Breast epithelium (tissue), 4 donors: ENCODE measurements at places on chromosomes 12 and 14.

- no peaks in the 10 kb centered on the region for H3K27me3 ChIP-seq
- no peaks in the 10 kb centered on the region for H3K4me1 ChIP-seq
- peak overlapping the region; percentile 56 for H3K4me3 ChIP-seq
- DNase-seq = no peak
- peak overlapping the region; percentile 94 for H3K27ac ChIP-seq
Measured at GRCh38 chr12:2957816-2958431, 1.3 kb upstream of the TEAD4 start.

- no peaks in the 10 kb centered on the region for H3K36me3 ChIP-seq
- no peak overlapping the region for H3K27ac ChIP-seq
Measured at GRCh38 chr14:105281371-105282097, 19.3 kb downstream of the BRF1 start.

GRCh38 chr12:104304261-104305009, 896 bp downstream of the EID3 start:
- H3K36me3 ChIP-seq = no peaks in the 10 kb centered on the region
- H3K4me3 ChIP-seq = peak overlapping the region; percentile 81
- no peaks in the 10 kb centered on the region for H3K27me3 ChIP-seq
- peaks cover 2% of the 10 kb centered on the region for H3K4me1 ChIP-seq
- peak overlapping the region; percentile 92 for H3K27ac ChIP-seq

DNA sequence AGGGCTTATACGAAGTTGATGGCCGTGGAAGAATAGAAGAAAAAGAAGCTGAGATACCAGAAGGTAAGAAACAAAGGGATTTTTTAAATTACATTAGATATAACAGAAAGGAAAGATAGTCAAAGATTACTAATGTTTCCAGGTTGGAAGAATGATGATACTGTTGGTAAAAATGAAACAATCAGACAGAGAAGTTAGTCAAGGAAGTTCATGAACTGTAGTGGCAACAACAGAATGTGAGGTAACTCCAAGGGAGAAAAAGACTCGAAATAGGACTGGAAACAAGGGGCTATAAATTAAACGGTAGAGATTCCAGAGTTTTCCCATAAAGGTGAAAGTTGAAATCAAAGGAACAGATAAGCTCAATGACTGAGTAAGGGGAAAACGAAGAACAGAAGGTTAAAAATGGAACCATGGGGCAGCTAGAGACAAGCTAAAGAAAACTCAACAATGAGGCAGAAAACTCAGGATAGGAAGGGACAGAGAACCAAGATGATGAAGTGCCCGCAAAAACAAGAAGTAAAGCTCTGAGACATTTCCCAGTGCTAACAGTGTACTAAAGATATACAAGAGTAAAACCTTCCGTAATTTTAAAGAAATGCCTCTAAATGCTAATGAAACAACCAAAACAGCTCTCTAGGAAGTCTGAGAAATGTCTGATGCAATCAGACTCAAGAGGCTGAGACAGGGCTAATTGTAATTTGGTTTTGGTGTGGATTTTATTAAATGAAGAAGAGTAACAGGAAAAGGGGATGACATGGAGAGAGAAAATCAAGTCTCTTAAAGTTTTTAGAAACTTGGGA, 70.0 kb downstream of the PPP2R5E start:
- H3K27ac ChIP-seq = no peak overlapping the region
- DNase-seq = no peak
- H3K4me1 ChIP-seq = no peaks in the 10 kb centered on the region
- no peaks in the 10 kb centered on the region for H3K27me3 ChIP-seq

DNA sequence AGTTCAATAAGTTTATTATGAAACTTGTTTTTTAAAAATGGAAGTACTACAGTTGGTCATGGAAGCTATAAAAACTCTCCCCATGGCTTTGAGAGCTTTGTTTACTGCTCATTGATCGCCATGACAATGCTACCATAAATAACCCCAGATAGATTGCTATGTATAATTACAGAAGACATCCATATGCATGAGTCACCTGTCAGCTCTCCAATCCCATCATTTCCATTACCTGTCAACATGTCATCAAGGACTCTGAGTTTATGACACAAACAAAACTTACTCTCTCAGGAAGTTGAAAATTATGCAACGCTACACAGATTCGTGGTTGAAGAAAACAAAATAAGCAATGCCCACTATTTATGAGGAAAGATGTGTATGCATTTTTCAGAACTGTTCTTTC, 144.4 kb downstream of the SEC23A start:
- H3K27ac ChIP-seq = no peak overlapping the region
- no peaks in the 10 kb centered on the region for H3K4me1 ChIP-seq
- H3K4me3 ChIP-seq = no peak overlapping the region
- H3K27me3 ChIP-seq = no peaks in the 10 kb centered on the region

DNA sequence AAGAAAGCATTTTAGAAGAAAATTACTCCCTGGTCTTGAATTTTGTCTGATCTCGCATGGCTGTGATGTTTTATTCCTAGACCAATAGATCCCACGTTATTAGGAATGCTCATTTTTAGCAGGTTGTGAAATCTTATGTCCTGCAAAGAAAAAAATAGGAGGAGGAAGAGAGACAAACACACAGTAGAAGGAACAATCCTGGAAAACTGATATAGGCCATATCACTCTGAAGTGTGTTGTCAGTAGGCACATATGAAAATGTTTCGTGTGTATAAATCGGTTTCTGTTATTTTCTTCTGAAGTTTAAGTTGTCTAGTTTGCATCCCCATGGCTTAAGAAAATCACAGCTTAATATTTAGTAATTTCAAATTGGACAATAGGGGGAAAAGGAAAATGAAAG, 12.4 kb downstream of the SLCO1B3 start:
- H3K36me3 ChIP-seq = no peaks in the 10 kb centered on the region
- no peaks in the 10 kb centered on the region for H3K27me3 ChIP-seq
- H3K4me1 ChIP-seq = no peaks in the 10 kb centered on the region
- DNase-seq = no peak
- no peak overlapping the region for H3K4me3 ChIP-seq

GRCh38 chr14:66099931-66100330, 386.2 kb upstream of the CCDC196 start:
- H3K27ac ChIP-seq = no peak overlapping the region
- no peaks in the 10 kb centered on the region for H3K4me1 ChIP-seq
- H3K4me3 ChIP-seq = no peak overlapping the region
- no peaks in the 10 kb centered on the region for H3K36me3 ChIP-seq
- no peak for DNase-seq

DNA sequence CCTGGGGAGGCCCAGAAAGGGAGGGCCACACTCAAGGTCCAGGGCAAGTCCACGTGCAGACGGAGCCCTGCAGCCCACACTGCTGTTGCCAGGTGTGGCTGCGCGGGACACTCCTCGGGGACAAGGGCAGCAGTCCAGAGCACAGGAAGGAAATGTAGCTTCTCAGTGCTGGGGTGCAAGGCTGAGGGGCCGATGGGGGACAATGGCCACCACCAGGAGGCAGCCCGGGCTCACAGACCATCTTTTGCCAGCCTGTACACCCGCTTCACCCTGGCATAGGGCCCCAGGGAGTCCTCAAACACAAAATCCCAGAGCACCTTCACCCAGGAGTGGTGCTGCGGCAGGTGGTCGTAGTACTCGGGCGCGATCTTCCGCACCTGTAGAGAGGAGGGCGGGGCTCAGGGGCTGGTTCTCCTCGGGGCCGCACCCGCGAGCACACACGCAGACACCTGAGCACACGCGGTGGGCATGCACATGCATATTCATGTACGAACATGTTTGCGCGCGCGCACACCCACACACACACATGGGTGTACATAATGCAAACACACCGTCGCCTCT, 12.8 kb downstream of the DEGS2 start:
- H3K4me1 ChIP-seq = peaks cover 29% of the 10 kb centered on the region
- no peaks in the 10 kb centered on the region for H3K27me3 ChIP-seq
- no peaks in the 10 kb centered on the region for H3K36me3 ChIP-seq
- no peak overlapping the region for H3K27ac ChIP-seq
- H3K4me3 ChIP-seq = no peak overlapping the region
- DNase-seq = no peak

- H3K36me3 ChIP-seq = no peaks in the 10 kb centered on the region
- H3K4me1 ChIP-seq = no peaks in the 10 kb centered on the region
- H3K27ac ChIP-seq = no peak overlapping the region
Measured at GRCh38 chr14:100471441-100472093, 115.7 kb downstream of the BEGAIN start.

- H3K4me1 ChIP-seq = no peaks in the 10 kb centered on the region
- H3K27me3 ChIP-seq = no peaks in the 10 kb centered on the region
- H3K27ac ChIP-seq = no peak overlapping the region
- DNase-seq = no peak
- H3K4me3 ChIP-seq = no peak overlapping the region
Measured at GRCh38 chr14:53365486-53366130, 212.5 kb upstream of the DDHD1 start.

- peak; percentile 72 for DNase-seq
- peak overlapping the region; percentile 93 for H3K4me3 ChIP-seq
Measured at GRCh38 chr12:7188562-7189397, 706 bp upstream of the PEX5 start.

DNA sequence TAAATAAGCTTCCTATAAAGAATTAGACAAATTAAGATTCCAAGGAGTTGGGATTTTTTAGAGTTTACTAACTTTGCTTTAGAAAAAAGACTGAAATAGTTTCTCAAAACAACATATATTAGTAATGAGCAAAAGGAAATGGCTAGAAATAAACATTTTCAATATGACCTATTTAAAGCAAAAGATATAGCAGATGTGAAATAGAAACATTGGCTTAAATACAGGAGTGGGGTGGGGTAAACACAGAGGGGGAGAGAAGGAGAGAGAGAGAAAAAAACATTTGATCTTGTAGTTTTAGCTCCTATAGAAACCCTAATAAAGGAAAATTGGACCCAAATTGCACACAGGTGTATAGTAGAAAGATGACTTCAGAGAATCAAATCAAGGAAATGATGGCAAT, 794.5 kb downstream of the MED13L start:
- H3K27ac ChIP-seq = no peak overlapping the region
- no peaks in the 10 kb centered on the region for H3K4me1 ChIP-seq
- DNase-seq = no peak
- H3K4me3 ChIP-seq = no peak overlapping the region
